ENCODE measurements at places on chromosomes 7 and 10. TPM values are rescaled to one million over a fixed set of nuclear protein-coding genes. Genes with fewer than 3 reads are reported as not detected.
A peak's percentile ranks its signal among the peaks of the same experiment; 100 is the strongest.

DNA sequence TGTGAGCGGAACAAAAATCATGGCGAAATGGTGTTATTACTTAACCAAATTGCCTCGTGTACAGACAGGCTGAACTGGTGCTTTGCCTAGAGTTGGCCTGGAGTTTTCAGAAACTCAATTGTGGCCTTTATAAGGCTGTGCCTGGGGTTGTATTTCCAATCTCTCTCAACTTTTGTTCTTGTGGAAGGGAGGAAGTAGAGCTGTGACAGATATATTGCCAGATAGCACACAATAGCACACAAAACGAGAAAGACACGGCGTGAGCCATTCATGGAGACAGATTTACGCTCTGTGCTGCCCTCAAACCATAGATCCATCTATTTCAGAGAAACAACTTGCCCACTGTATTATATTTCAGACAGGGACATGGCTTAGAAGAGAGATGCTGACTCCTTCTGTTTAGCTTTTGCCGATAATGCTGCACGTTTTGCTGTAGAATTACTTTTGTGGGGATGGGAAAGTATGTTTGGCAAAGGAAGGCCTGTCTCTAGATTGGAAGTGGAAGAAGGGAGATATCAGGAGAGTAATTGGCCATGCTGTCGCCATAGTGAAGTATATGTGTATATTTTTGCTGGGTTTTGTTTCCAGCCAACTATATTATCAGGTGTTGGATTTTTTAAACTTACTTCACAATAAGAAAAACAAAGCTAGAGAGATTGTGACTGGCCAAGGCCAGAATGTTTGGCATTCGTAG is 80.4 kb downstream of the AUTS2 start:
- no peak for DNase-seq
- H3K4me1 ChIP-seq: peaks cover 7% of the 10 kb centered on the region
- H3K27me3 ChIP-seq: no peaks in the 10 kb centered on the region
- no peak overlapping the region for H3K27ac ChIP-seq
- no peaks in the 10 kb centered on the region for H3K36me3 ChIP-seq

- DNase-seq: no peak
- peaks cover 3% of the 10 kb centered on the region for H3K36me3 ChIP-seq
- H3K27me3 ChIP-seq: no peaks in the 10 kb centered on the region
- no peak overlapping the region for H3K27ac ChIP-seq
- H3K4me3 ChIP-seq: no peak overlapping the region
These were observed 30.6 kb downstream of the KLHL7 start for GRCh38 chr7:23136216-23136615.

- no peak overlapping the region for H3K4me3 ChIP-seq
- H3K27ac ChIP-seq: no peak overlapping the region
- no peaks in the 10 kb centered on the region for H3K27me3 ChIP-seq
- H3K36me3 ChIP-seq: no peaks in the 10 kb centered on the region
These were observed 114.6 kb upstream of the BMPER start for GRCh38 chr7:33790746-33791145.

DNA sequence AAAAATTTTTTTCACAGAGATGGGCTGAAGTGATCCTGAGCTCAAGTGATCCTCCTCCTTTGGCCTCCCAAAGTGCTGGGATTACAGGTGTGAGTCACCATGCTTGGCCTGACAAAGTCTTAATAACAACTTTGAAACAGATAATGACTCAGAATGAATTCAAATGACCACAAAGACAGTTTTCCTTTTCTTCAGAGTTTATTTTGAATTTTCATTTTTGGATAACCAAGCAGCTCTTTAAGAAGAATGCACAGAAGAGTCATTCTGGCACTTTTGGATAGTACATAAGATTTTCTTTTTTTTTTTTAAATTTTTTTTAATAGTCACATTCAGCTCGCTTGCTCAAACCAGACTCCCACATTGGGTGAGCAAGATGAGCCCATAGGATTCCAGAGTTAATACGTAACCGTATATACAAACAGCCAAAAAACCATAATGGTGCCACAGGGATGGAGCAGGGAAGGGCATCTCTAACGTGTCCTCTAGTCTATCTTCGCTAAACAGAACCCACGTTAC is 43.0 kb upstream of the NMT2 start:
- H3K4me3 ChIP-seq: no peak overlapping the region
- no peak overlapping the region for H3K27ac ChIP-seq
- no peak for DNase-seq

- peaks cover 3% of the 10 kb centered on the region for H3K4me1 ChIP-seq
- DNase-seq: no peak
- no peaks in the 10 kb centered on the region for H3K27me3 ChIP-seq
These were observed 82.5 kb upstream of the LRGUK start for GRCh38 chr7:134044682-134045081.

GRCh38 chr7:122094549-122094948 is 49.5 kb downstream of the AASS start:
- H3K4me1 ChIP-seq: no peaks in the 10 kb centered on the region
- no peaks in the 10 kb centered on the region for H3K27me3 ChIP-seq
- no peak overlapping the region for H3K27ac ChIP-seq
- no peak for DNase-seq

DNA sequence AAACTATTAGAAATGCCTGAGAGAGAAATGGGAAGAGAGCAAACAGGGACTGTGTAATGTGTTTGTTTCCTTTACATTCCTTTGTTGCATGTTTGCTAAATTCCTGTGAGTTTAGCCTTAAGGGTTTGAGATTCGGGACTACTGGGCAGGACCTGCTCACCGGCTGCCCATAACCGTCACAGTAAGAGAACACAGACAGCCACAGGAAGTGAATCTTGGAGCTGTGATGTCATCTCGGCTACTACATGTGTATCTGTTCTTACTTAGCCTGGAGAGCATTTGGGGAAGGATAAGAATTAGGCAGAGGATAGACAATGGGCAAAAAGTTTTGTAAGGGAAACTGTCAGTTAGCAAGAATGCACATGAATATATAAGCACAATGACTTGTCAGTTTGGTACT is 485.1 kb upstream of the KLF6 start:
- H3K4me1 ChIP-seq: peaks cover 25% of the 10 kb centered on the region
- no peaks in the 10 kb centered on the region for H3K27me3 ChIP-seq
- peak; percentile 73 for DNase-seq
- no peak overlapping the region for H3K27ac ChIP-seq
- H3K4me3 ChIP-seq: no peak overlapping the region
- H3K36me3 ChIP-seq: no peaks in the 10 kb centered on the region

DNA sequence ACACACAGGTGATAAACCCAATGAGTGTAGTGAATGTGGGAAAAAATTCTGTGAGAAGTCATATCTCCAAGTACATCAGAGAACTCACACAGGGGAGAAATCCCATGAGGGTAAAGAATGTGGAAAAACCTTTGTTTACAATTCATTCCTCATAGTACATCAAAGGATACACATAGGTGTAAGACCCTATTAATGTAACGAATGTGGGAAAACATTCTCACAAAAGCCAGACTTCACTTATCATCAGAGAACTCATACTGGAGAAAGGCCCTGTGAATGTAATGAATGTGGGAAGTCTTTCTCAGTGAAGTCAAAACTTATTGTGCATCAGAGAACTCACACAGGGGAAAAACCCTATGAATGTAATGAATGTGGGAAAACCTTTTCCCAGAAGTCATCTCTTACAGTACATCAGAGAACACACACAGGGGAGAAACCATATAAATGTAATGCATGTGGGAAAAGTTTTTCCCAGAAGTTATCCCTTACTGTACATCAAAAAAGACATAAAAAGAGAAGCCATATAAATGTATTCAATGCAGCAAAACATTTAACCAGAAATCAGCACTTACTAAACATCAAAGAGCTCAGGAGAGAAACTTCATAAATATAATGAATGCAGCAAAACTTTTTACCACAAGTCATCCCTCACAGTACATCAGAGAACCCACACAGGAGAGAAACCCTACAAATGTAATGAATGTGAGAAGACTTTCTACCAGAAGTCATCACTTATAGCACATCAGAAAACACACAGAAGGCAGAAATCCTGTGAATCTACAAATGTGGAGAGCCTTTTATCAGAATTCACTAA is 49.8 kb downstream of the ZNF239 start:
- H3K27ac ChIP-seq: no peak overlapping the region
- no peak for DNase-seq
- H3K4me3 ChIP-seq: no peak overlapping the region
- no peaks in the 10 kb centered on the region for H3K4me1 ChIP-seq
- no peaks in the 10 kb centered on the region for H3K36me3 ChIP-seq

DNA sequence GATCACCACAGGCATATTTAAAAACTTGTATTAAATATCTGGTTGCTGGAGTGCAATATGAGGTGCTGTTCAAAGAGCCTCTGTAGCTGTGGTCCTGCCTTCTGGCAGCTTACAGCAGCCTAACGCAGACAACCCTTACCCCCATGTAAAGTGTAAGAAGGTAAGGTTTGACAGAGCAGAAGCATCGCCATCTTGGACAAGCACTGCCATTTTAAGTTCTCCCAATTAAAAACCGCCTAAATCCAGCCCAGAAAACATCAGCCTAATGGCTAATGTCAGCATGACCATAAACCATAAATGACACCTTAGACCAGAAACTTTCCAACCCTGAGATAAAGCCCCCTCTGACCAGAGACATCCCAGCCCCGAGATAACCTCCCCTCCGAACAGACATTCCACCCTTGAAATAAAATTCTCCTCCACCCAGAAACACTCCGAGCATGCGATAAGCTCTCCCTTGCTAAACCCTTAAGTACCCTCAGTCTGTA is 5.3 kb upstream of the OIT3 start:
- peaks cover 11% of the 10 kb centered on the region for H3K4me1 ChIP-seq
- peaks cover 44% of the 10 kb centered on the region for H3K36me3 ChIP-seq
- H3K4me3 ChIP-seq: no peak overlapping the region
- no peak for DNase-seq
- no peak overlapping the region for H3K27ac ChIP-seq

GRCh38 chr10:84026821-84027257 is 112.5 kb upstream of the GHITM start:
- H3K27me3 ChIP-seq: no peaks in the 10 kb centered on the region
- no peak overlapping the region for H3K4me3 ChIP-seq
- no peaks in the 10 kb centered on the region for H3K36me3 ChIP-seq
- no peak for DNase-seq
- no peak overlapping the region for H3K27ac ChIP-seq

DNA sequence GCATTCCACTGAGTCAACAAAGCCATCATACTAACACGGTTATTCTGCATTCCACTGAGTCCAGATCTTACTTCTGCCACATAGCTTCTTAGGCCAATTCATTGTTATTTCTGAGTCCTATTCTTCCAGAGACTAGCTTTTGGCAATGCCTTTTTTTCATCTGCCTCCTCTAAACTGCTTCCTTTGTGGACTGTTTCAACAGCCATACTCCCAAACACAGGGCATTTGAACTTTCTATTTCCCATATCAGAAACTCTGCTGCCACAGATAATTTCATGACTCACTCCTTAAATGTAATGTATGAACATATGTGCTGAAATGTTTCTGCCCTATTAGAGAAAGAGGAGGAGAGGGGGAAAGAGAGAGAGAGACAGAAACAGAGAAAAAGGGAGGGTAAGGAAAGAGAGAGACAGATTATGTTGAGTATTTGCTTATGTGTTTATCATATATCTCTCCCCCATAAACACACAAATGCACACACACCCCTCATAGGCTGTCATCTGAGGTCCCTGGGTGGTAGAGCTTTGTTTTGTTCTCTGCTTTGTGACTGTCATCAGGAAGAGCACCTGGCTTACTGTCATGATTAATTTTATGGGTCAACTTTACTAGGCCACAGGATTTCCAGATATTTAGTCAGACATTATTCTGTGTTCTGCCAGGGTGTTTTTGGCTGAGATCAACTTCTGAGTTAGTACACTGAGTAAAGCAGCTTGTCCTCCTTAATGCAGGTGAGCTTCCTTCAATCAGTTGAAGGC is 308.0 kb upstream of the KCND2 start:
- H3K27ac ChIP-seq: no peak overlapping the region
- no peaks in the 10 kb centered on the region for H3K27me3 ChIP-seq
- H3K36me3 ChIP-seq: no peaks in the 10 kb centered on the region
- no peak for DNase-seq

DNA sequence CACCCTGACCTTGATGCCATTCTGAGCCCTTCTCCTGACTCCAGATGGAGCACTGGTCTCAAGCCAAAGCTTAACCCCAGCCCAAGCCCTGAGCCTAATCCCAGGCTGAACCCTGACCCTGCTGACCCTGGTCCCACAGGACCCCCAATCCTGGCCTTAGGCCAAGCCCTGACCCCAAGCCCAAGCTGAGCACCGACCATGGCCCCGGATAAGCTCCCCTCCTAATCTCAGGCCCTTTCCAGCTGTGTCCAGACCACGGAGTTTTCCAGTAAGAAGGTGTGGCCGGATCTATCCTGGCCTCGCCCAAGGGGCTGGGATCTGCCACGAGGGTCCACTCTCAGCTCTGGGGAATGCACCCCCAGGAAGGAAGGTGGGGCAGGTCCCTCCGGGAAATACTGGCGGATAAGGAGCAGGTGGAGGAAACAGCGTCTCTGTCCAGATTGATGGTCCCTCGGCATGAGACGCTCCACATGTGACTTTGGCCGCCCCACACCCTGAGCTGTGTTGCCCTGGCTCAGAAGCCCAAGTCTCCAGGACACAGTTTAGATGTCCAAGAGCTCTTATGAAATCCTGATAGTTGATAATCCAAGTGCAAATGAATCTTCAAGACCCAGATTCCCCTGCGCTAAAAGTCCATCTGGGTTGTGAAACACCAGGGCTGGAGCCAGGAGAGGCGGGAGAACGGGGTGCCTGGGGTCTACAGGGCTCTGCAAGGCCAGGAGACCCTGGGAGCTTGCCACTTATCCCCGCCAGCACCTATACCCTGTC is 10.4 kb downstream of the ELN start:
- DNase-seq: no peak
- no peak overlapping the region for H3K4me3 ChIP-seq
- no peaks in the 10 kb centered on the region for H3K36me3 ChIP-seq

DNA sequence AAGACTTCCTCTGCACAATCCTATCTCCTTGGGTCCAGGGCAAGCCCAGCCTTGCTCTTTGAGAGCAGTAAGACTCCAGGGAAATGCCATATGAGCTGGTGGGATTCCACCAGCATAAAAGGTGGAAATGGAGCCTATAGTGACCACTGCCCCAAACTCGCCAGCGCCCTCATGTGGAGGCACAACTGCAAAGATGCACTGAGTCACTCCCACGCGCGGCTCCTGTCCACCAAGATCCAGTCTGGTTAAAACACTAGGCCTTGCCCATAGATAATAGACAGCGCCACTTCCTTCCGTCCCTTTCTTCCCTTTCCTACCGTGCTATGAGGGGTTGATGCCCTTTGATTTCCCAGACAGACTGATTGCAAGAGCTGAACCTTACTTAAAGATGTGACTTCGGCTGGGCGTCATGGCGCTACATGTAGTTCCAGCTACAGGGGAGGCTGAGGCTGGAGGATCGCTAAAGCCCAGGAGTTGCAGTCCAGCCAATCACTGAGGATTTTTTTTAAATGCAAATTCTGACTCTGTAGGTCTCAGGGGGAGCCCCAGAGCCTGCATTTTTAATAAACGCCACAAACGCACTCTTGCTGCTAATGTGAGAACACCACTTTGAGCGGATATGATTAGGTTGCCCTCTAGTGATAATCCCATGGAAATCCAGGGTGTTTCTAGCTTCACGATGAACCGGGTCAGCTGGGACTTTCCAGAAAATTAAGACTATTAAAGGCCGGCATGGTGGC is 136.5 kb downstream of the EPC1 start:
- no peaks in the 10 kb centered on the region for H3K4me1 ChIP-seq
- DNase-seq: peak; percentile 37
- H3K27me3 ChIP-seq: no peaks in the 10 kb centered on the region
- no peak overlapping the region for H3K4me3 ChIP-seq

GRCh38 chr7:76326646-76327233 is 24.3 kb downstream of the HSPB1 start:
- H3K36me3 ChIP-seq: peaks cover 46% of the 10 kb centered on the region
- H3K27me3 ChIP-seq: no peaks in the 10 kb centered on the region
- H3K4me1 ChIP-seq: no peaks in the 10 kb centered on the region
- DNase-seq: no peak
- no peak overlapping the region for H3K4me3 ChIP-seq

ECHDC3 gene
- polyA plus RNA-seq: 10.6 TPM

GATA3 gene
- 0.08 TPM for polyA plus RNA-seq

PNLIPRP3 gene
- polyA plus RNA-seq: not detected

GALNT17 gene
- polyA plus RNA-seq: not detected

ANKRD30A gene
- polyA plus RNA-seq: not detected
